Upper lobe of left lung (tissue), 6 donors: ENCODE measurements at places on chromosomes 3 and 15. TPM values are rescaled to one million over a fixed set of nuclear protein-coding genes. Genes with fewer than 3 reads are reported as not detected.
A peak's percentile ranks its signal among the peaks of the same experiment; 100 is the strongest.

DNA sequence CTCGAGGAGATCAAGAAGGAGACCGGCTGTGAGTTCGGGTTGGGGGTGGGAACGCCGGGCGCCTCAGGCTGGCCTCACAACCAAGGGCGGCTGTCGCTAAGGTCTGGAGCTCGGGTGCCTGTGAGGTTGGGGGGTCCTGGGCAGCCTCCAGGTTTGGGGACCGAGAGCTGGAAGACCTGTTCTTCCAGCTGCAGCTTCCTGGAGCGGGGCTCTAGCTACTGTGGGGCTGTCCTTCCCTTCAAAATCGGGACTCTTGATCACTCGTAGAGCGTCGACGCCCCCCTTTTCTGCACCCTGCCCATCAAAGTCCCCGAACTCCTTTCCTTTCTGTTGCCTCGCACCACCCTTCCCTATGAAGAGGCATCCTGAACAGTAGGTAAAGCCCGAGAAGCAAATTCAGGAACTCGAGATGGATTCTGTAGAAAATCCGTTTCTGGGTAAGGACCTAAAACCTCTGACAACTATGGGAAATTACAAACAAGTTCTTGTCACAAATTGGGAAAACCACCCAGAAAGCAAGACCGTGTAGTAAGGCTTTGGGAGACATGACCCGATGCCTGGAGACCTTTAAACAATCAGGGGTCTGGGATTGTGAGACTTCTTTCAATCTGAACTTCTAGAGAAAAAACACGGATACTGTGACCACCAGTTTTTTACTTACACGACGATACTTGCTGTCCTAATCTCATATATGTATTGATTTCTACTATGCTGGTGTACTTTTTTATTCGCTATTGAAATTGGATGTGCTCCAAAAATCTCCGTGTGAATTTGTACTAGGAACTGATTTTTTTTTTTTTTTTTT, 556 bp downstream of the CHP1 start:
- H3K36me3 ChIP-seq, result peaks cover 2% of the 10 kb centered on the region
- no peak for DNase-seq
- H3K4me1 ChIP-seq, result peaks cover 37% of the 10 kb centered on the region
- peak overlapping the region; percentile 83 for H3K4me3 ChIP-seq

- H3K4me3 ChIP-seq, result peak overlapping the region; percentile 99
- H3K27me3 ChIP-seq, result no peaks in the 10 kb centered on the region
- DNase-seq, result peak; percentile 86
These were observed 738 bp downstream of the YEATS2 start for GRCh38 chr3:183698318-183698751.

GRCh38 chr15:80265021-80265420, 13.0 kb upstream of the CTXND1 start:
- H3K27ac ChIP-seq, result no peak overlapping the region
- no peaks in the 10 kb centered on the region for H3K36me3 ChIP-seq
- no peaks in the 10 kb centered on the region for H3K4me1 ChIP-seq
- no peak for DNase-seq

GRCh38 chr3:13150624-13151023, 77.4 kb upstream of the IQSEC1 start:
- no peaks in the 10 kb centered on the region for H3K4me1 ChIP-seq
- H3K27me3 ChIP-seq, result no peaks in the 10 kb centered on the region
- H3K4me3 ChIP-seq, result no peak overlapping the region
- no peak for DNase-seq
- no peak overlapping the region for H3K27ac ChIP-seq

The HDGFL3 gene
- total RNA-seq, result 29.5 TPM

GRCh38 chr3:45978006-45978761, 17.4 kb downstream of the FYCO1 start:
- H3K36me3 ChIP-seq, result peaks cover 48% of the 10 kb centered on the region
- H3K27ac ChIP-seq, result peak overlapping the region; percentile 25
- H3K4me3 ChIP-seq, result no peak overlapping the region

The SUSD5 gene
- 0.86 TPM for total RNA-seq
